ENCODE measurements at places on chromosomes 2 and 18.
A peak's percentile ranks its signal among the peaks of the same experiment; 100 is the strongest.

DNA sequence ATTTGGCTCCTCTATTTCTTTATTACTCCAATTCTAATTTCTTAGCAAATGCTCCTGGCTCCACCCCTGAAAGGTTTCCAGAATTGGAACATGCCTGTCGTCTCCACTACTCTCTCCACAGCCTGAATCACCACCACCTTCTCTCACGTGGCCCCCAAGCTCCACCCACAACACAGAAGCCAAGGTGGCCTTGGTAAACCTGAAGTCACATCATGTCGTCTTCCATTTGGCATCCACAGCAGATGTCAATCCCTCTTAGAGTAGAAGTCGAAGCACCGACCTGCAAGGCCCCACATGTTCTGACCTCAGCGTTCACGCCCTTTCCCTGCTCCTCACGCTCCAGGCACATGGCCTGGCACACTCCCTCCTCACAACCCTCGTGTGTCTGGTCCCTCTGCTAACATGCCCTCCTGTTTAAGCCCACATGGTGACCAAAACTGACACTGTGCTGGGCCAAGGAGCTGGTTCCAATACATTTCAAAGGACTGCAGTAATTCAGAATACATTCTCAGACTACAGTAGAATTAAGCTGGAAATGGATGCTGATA, 56.3 kb upstream of the GPC1 start:
- no peak for DNase-seq

- peak; percentile 89 for DNase-seq
These were observed 8.7 kb upstream of the AAK1 start for GRCh38 chr2:69652206-69652605.

DNA sequence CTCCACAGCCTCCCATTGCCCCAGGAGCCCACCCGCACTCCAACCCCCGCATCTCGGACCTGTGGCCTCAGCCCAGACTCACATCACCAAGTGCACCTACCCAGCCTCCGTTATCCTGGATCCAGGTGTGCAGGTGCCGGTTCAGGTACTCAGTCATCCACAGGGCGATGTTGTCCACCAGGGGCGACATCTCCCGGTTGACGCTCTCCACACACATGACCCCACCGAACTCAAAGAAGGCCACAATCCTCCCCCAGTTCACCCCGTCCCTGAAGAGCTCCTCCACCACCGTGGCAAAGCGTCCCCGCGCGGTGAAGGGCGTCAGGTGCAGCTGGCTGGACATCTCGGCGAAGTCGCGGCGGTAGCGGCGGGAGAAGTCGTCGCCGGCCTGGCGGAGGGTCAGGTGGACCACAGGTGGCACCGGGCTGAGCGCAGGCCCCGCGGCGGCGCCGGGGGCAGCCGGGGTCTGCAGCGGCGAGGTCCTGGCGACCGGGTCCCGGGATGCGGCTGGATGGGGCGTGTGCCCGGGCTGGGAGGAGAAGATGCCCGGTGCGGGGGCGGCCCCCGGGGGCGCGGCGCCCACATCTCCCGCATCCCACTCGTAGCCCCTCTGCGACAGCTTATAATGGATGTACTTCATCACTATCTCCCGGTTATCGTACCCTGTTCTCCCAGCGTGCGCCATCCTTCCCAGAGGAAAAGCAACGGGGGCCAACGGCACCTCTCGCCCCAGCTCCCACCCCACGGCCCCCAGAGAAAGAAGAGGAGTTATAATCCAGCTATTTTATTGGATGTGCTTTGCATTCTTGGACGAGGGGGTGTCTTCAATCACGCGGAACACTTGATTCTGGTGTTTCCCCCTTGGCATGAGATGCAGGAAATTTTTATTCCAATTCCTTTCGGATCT, 1.3 kb downstream of the BCL2 start:
- no peak for DNase-seq

DNA sequence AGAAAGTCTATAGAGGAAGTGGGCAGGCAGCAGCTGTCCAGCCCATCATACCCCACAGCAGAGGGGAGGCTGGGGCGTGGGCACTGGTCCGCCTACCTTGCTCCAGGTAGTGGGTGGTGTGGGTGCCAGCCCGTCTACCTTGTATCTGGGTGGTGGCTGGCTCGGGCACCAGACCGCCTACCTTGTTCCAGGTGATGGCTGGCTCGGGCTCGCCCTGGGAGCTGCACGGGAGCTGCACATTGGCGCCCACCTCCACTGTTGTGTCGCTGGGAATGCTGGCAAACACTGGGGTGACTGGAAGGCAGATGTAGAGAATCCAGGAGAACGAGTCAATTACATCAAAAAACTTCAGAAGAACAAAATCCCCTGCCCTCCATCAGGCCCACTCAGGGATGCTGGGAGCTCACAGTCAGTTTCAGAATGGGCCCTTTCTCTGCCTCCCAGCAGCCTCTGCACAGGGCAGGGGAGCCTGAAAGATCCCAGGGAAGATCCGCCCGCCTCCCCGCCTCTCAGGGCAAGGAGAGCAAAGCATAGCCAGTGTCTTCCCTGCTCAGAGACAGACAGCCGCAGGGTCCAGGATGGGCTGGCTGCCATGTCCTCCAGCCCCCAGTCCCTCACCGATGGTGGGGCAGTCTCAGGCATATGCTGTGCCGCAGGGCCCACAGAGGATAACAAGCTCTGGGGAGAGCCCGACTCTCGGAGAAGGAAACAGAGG, 82.3 kb downstream of the PXDN start:
- no peak for DNase-seq

DNA sequence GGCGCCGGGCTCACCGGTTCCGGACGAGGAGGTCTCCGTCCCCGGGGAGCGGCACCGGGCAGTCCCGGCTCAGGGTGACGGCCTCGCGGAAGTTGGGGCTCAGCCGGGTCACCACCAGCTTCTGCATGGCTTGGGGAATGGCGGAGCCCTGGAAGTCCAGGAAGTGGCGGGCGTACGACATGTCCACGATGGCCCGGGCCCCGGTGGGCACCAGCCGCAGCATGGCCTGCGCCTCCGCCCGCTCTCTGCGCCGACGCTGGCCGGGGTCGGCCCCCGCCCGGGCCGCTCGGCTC, 157 bp downstream of the PTGR3 start:
- no peak for DNase-seq

- DNase-seq: no peak
These were observed 49.8 kb upstream of the AGPS start for GRCh38 chr2:177342736-177343135.

DNA sequence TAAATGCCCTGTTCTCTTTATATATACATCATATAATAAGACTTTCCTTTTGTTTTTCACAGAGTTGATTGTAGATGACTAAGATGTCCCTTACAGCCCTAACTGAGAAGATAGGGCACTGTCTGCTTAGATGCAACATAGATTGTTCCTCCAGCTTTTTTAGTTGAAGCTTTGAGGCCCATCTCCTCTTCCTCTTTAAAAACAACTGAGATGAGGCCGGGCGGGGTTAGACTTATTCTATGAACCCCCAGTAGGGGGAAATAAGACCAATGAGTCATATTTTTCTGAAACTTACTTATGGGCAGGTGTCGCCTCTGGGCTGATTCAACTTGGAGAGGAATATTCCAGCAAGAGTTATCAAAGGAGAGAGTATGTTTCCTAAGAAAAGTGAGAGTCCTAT, 84.6 kb downstream of the FBXO15 start:
- DNase-seq: no peak

- DNase-seq: no peak
These were observed 94.4 kb downstream of the SPTBN1 start for GRCh38 chr2:54550547-54550946.

DNA sequence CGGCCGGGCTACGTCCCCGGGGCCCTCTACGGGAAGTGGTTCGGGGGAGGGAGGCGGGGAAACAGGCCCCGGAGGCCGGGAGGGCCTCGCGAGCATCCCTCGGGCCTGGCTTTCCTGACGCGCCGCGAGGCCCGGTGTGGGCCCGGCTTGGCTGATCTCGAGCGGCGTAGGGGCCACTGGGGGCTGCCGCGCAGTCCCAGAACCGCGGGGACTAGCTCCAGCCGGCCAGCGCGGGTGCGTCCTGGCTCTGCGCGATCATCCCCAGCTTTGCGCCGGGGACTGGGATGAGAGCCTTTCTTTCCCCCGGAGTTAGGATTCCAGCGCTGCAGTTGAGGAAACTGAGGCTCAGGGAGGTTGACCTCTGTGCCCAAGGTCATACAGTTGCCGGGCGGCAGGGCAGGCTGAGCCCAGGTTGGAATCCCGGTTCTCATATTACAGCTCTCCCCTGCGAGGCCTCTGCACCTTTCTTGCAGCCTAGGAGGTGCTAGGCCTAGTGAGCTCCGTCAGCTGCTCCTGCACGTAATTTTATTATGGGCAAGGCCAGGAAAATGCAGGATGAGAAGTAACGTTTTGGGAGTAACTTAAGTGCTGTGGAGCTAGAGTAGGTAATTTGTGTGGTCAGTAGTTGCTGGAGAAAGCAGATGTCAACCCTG, 501 bp downstream of the LPIN1 start:
- no peak for DNase-seq

Measured in fibroblast of skin of right quadriceps (primary cell).